Amniotic epithelial cell (primary cell): ENCODE measurements at places on chromosomes 12 and 14.

GRCh38 chr14:76968621-76969063 lies 59.9 kb downstream of the IRF2BPL start:
- no peak for DNase-seq

DNA sequence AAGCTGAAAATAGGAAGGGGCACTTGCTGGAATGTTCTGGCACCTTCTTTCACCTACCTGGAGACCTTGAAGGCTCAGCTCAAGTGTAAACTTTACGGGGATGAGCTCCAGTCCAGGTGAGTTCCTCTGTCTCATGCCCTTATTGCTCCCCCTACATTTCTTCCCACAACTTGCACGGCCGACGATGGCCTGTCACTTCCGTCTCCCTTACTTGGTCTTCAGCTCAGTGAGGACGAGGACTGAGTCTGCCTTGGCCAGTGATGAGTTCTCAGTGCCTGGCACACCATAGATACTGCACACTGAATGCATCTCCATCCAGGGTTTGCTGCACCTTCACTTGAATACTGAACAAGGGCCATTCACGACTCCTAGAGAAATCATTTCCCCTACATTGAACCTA lies 21.4 kb downstream of the ADGRD1 start:
- no peak for DNase-seq

GRCh38 chr12:42568952-42569915 lies 20.3 kb downstream of the PRICKLE1 start:
- DNase-seq = peak; percentile 69

GRCh38 chr14:32896979-32897697 lies 41.5 kb upstream of the NPAS3 start:
- peak; percentile 34 for DNase-seq

DNA sequence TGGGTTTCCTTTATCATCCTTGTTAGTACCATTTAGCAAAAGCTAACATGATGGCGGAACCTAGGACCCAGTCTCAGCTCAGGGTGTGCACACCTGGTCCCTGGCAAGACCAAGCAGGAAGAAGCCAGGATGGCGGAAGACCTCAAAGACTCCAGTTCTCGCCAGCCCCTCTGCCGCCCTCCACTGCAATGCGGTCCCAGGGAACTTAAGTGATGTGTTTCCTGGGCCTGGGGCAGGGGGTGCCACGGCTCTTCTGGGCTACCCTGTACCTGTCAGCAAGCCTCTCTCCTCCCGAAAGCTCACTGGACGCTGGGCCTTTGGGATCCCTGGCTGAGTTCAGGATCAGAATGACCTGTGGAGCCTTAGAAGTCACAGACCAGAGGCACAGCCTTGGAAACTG lies 71.3 kb downstream of the FBXL14 start:
- DNase-seq = no peak

- no peak for DNase-seq
Observed at GRCh38 chr12:50536831-50537537, 32.2 kb downstream of the DIP2B start.

GRCh38 chr14:104072586-104072985 lies 12.9 kb upstream of the ASPG start:
- no peak for DNase-seq
